ENCODE measurements at places on chromosomes 7 and 10. TPM values are rescaled to one million over a fixed set of nuclear protein-coding genes. Genes with fewer than 3 reads are reported as not detected.
A peak's percentile ranks its signal among the peaks of the same experiment; 100 is the strongest.

GRCh38 chr10:88642209-88642608 lies 22.0 kb upstream of the LIPF start:
- DNase-seq: no peak

DNA sequence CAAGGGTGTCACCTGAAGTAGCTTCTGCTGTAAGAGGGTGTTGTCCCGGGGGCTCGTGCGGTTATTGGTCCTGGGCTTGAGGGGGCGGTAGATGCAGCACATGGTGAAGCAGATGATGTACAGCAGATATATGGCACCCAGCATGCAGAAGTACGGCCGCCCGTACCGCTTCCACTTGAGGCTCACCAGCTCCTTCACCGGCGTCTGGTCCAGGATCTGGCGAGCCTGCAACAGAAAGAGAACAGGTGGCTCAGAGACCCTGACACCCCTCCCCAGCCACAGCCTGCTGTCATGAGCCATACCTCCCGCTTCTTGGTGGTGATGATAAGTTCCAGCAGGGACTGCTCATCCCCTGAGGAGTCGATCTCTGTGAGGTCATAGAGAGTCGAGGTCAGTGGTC lies 10.1 kb downstream of the TRPV6 start:
- no peak for DNase-seq

GRCh38 chr10:34864149-34865067 lies 49.3 kb upstream of the PARD3 start:
- DNase-seq: peak; percentile 34

- peak; percentile 80 for DNase-seq
These were observed 5.3 kb downstream of the CLDN15 start for GRCh38 chr7:101232141-101232850.

GRCh38 chr10:78063236-78063635 lies 29.6 kb downstream of the RPS24 start:
- no peak for DNase-seq

IFIT1 gene
- 5.0 TPM for polyA plus RNA-seq

Measured in stomach (tissue), 19 donors.